ENCODE measurements at places on chromosomes 7 and 10.

DNA sequence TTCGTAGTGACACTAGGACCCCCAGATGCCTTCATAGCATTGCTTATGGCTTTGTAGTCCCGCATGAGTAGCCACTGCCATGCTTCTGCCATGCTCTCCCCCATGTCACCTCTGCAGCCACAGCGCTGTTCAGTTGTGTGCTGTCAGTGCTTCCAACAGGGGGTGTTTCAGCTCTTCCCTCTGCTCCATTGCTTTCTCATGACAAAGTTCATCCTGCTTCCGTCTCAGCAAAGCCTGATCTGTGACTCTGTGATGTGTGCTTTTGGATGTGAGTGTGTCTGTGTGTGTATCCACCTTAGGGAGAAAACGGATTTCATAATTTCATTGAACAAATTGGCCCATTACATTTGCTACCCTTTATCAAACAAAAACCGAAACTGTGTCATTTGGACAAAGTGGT lies 134.9 kb upstream of the SAMD8 start:
- no peak for DNase-seq

GRCh38 chr7:69622960-69623359 lies 24.7 kb downstream of the AUTS2 start:
- no peak for DNase-seq

DNA sequence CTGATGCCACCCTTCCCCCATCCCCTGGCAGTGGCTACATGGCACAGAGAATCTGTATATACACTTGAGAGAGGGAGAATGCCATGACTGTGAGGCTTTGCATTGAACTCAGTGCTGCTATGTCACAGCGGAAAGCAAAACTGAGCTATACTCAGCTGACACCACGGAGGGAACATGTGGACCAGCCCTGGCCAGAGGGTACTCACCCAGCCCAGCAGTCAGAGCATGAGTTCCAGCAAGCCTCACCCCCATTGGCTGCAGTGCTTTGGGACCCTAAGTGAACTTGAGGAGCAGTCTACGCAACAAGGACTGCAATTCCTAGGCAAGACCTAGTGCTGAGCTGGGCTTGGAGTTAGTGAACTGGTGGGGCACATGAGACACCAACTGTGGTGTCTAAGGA lies 10.3 kb upstream of the AOC1 start:
- no peak for DNase-seq

DNA sequence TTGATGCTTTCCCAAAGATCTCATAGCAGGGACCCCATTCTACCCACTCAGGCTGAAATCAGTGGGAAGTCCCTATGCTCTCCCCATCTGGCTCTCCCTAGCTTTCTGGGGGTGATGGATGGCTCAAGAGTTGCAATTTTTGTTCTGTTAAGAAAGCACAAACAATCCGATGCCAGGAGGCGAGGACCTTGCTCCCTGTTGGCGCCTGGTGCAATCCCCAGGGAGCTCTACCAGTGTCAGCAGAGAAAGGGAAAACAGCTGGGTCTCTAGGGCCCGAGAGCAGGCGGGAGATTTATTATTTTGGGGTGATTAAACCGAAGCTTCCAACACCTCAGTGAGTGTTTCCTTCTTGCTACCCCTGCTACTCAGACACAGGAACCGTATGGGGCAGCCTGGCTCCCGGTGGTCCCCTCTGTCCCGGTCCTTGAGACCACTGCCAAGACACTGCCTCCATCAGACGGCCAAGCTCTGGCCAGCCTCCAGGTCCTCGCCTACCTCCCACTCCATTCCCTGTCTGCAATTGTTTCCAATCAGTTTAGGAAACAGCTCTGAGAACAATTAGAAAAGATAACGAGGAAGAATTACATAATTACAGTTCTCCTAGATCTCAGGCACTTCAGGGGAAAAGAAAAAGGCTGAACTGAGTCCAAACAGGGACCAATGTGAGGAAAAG lies 147.9 kb downstream of the PLXNA4 start:
- no peak for DNase-seq

DNA sequence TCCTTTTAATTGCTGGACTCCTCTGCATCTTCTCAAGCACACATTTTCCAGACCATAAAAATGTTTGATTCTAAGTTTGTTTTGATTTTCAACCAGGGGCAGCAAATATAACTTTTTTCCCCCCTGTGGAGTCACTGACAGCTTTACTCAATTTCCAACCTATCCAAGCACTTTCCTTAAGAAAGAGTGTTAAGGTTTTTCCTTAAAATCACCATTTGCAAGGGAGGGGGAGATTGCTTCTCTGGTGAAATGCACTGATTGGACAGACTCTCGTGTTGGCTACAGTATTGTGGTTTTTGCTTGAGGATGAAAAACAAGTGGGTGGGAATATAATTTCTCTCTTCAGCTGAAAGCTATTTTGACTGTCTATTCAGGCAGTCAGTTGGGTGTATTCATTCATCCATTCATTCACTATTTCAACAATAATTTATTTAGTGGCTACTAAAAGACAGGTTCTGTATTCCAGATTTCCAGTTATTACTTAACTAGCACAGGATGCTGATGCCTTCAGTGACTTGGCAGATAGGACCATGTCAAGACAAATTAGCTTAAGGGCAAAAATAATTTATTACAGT lies 146.3 kb downstream of the BAMBI start:
- DNase-seq: no peak

GRCh38 chr7:34849163-34849960 lies 187.9 kb downstream of the DPY19L1 start:
- no peak for DNase-seq

- DNase-seq: no peak
Observed at GRCh38 chr7:50149369-50149768, 56.3 kb upstream of the ZPBP start.

DNA sequence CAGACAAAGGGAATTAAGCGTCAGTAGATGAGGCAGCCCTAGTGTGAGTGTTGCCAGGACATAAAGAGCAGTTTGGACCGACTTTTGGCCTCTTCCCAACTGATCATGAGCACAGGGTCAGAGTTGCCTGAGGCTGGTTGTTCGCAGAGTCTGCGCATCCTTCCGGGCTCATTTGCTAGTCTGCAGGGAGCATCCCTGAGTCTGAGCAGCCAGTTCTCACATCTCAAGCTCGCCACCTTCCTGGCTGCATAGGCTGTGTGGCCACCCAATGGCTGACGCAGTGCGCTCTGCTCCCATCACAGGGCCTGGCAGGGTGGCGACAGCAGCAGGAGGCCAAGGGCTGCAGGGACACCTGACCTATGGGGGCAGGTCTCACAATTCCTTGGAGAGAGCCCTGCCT lies 5.0 kb downstream of the GAD2 start:
- no peak for DNase-seq

Measured in stromal cell of bone marrow (primary cell).